Psoas muscle (tissue), 8 donors: ENCODE measurements at places on chromosomes 6 and 20. TPM values are rescaled to one million over a fixed set of nuclear protein-coding genes. Genes with fewer than 3 reads are reported as not detected.
A peak's percentile ranks its signal among the peaks of the same experiment; 100 is the strongest.

The PRPH2 gene
- 3.0 TPM for total RNA-seq

The CALHM6 gene
- 0.50 TPM for total RNA-seq

The SGK2 gene
- not detected for total RNA-seq

The TSPYL1 gene
- 174 TPM for total RNA-seq

The ENPP5 gene
- total RNA-seq: 7.1 TPM

The HLA-DRA gene
- 90.0 TPM for total RNA-seq

The DEFB124 gene
- not detected for total RNA-seq

The MCCD1 gene
- not detected for total RNA-seq

The C20orf204 gene
- total RNA-seq: 0.25 TPM

The GTPBP2 gene
- 43.8 TPM for total RNA-seq

The GNAS-AS1 gene
- total RNA-seq: 0.26 TPM

The CST2 gene
- not detected for total RNA-seq

DNA sequence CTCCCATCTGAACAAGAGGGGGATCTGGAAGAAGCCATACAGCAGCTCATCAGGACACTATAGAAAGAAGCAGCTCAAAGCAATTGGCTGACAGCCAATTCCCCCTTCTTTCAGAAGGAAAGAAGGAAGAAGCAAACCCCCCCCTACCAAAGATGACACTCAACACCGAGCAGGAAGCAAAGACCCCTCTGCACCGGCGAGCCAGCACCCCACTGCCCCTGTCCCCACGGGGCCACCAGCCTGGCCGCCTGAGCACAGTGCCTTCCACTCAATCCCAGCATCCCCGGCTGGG lies 1.2 kb downstream of the REM1 start:
- DNase-seq: no peak

- DNase-seq: no peak
Observed at GRCh38 chr6:53399027-53399344, 50.2 kb upstream of the ELOVL5 start.

DNA sequence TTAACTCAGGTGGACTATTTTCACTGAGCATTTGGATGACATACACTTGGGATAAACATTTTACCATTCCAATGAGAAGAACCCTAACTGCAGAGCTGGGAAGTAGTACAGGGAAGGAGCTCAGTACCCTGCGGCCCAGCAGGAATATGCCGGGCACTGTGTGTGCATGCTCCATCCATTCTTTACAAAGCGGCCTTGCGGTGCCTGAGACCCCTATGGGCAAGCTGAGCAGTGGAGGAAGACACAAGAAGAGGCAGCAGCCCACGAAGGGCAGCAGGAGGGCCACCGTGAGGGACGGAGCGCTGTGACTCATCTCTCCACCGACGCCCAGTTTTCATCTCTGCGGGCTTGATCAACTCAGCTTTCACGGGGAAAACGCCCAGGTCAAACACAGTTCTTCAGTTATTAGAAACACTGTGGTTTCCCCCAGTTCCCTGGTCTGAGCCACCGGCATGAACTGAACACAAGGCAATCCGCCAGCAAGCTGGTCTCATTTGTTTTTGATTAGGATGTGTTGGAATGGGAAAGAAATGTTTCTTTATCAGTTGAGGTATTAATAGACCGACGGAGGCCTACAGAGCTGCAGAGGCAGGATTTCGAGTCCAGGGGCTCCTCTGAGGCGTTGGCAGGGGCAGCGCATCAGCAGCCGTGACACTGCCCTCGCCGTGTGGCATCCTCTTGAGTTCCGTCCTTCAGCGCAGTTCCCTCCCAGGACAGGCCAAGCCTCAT lies 44.9 kb downstream of the IRF4 start:
- no peak for DNase-seq

DNA sequence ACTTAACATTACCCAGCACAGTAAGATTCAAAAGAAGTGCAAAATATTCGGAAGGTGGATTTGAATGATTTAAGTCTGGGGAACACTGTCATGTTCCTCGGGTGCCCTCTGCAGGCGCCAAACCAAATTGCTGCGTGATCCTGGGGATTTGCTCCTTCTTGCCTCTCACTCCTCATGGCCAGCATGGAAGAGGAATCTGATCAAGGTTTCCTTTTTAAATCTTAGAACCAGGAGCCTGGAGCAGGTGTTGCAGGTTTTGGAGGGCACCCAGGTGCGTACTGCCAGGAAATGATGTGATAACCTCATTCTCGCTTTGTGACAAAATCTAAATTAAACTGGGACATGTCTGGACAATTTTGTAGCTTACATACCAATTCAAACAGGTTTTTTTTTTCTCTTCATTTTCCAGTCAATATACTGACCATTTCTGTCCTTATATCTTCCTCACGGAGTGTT lies 8.1 kb upstream of the PFDN4 start:
- DNase-seq: peak; percentile 79

GRCh38 chr6:47235964-47236760 lies 73.5 kb downstream of the TNFRSF21 start:
- no peak for DNase-seq

- no peak for DNase-seq
Observed at GRCh38 chr20:22546344-22546743, 38.0 kb downstream of the FOXA2 start.

GRCh38 chr6:111685526-111685925 lies 79.8 kb upstream of the TRAF3IP2 start:
- no peak for DNase-seq

DNA sequence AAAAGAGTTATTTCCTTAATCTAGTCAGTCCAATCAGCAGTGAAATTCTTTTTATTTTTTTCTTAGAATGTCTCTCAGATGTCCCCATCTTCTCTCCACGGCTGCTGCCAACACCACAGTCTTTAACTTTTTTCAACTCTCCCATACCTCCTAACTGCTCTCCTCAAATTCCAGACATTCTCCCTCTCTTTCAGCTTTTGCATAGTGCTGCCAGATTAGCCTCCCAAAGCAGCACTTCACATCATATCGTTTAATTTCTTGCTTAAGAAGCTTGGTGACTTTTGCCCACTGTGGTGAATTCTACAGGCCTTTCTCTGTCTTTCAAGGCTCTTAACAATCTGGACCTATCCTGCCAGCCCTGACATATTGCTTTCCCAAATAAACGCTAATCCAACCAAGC lies 233.4 kb downstream of the UST start:
- no peak for DNase-seq

GRCh38 chr6:150464966-150465365 lies 96.2 kb downstream of the IYD start:
- no peak for DNase-seq

DNA sequence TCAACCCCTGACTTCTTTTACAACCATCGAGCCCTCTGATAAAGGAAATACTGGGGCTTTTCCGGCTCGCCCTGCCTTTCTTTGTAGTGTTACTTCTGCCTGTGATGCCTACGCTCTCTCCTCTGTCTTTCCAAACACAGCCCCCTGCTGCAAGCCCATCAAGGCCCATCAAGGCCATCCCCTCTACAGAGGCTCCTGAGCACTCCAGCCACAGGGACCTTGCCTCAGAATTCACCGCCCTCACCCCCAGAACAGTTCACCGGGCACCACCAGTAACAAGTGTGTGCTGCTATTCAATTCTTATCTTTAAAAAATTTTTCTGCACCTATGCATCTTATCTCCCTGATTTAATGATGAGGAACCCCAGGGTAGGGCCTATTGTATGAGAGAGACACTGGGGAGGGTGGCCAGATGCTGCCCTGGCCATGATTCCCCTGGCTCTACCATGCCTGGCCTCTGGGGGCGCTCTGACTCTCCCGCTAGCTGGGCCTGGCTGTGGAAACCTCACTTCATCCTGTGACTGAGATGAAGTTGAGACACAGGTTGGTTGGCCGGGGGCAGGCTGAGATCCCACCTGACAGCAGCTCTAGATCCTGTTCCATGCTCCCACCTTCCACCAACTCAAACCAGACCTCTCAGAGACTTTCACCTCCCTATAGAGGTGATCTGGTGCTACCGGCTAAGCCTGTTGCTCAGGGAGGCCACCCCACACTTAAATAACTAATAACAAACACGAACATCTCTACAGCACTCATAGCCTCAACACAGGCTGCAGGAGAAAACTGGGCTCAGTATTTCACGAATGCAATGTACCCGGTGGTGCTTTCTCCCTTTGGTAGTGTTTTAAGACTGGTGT lies 19.2 kb upstream of the GLP1R start:
- no peak for DNase-seq

DNA sequence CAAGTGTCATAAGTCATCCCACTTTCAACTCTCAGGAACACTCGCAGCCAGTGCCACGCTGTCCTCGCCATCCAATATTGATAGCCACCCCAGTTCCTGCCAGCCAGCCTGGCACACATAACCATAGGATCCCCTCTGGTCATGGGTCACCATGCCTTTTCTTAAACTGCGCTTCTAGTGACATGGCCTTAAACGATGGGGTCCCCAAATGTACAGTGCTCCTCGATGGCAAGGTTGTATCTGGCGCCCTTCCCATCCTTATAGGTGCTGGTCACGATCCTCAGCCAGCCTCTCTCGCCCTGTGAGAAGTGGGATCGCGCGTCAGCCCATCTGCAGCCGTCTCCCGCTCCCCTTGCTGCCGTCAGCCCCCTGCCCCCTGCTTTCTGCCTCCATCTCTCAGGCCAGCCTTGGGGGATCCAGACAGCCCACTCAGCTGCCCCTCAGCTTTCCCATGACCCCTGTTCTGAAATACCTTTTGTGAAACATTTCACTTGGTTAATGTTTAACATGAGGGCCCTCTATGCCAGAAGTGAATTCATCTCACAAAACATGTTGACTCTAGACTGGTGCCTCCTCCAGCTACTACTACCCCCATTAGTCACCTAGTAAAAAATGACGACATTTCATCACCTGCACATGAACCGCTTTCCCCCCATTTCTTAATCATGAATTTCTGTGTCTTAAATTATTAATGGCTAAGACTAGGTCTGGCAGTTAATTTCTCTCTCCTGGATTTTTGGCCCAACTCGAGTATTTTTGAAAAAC lies 11.4 kb downstream of the CTSZ start:
- no peak for DNase-seq

DNA sequence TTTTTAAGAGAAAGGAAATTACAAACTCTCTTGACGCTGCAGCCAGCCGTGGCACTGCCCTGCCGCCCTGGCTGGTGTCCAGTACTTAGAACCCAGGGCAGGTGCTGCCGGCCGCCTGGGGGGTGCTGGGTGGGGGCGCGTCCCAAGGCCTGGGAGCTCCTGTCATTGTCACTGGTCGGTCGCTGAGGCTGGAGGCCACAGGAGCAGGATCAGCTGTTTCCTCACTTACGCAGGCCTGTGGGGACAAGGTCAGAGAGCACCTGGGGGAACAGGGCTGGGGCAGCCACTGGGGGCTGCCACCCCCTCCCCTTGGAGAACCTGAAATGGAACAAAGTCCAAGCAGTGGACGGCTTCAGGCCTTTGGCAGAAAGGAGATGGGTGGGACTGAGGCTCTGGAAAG lies 5.6 kb downstream of the BIRC7 start:
- DNase-seq: no peak

DNA sequence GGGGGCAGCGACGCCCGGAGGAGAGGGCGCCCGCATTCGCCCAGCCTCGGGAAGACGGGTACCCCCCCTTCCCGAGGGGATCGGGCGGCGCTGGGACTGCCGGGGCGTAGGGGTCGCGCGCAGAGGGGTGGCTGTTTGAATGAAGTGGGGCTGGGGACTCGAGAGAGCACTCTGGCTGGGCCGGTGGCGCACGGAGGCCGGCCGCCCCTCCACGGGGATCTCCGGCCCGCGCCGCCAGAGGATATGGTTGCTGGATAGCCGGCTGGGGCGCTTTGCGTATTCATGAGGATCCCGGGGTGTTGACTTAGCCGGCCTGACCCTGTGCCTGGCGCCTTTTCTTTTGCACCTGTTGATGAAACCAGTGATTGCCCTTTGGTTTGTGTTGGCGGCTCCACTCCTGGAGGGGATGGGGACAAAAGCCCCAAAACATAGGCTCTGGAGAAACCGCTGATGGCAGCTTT lies 469 bp downstream of the SYNJ2 start:
- DNase-seq: peak; percentile 44

GRCh38 chr6:136524339-136524935 lies 25.8 kb downstream of the MAP7 start:
- DNase-seq: no peak

GRCh38 chr6:33173535-33174180 lies 18.6 kb downstream of the COL11A2 start:
- DNase-seq: no peak
